Cardiac septum (tissue), 1 donor: ENCODE measurements at places on chromosomes 16 and 17. TPM values are rescaled to one million over a fixed set of nuclear protein-coding genes. Genes with fewer than 3 reads are reported as not detected.

The SLC12A3 gene
- not detected for total RNA-seq

The ZNF205 gene
- 6.5 TPM for total RNA-seq

DNA sequence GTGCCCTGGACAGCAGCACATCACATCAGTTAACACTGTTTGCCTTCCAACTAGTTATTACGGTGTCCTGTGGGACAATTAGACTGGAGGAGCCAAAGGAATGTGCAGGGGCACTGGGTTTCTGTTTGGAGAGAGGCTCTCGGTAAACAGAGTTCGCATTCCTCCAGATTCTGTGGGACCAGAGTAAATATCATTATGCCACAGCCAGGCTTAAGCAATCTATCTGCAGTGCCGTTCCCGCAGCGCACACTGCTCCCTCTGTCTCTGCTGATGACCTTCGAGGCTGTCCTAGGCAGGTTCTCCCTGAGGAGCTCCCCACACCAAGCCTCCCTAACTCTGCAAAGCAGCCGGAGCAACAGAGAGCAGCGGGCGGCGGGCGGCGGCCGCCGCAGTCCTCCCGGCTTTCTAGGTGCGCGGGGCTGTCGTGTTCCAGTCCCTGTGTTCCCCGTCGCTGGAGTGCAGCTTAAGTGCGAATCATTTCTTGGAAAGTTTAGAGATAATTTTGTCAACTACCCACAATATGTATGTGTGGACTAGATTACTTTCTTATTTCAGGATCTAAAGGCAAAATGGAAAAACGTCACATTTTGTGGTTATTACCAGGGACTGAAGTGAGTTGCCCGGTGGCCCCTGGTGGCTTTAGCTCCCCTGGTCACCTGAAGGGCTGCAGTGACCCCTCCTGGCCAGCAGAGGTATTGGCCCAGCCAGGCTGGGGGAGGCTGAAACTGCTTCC lies 43.3 kb downstream of the PGS1 start:
- DNase-seq, result peak; percentile 93

The RGS9 gene
- total RNA-seq, result 0.38 TPM

DNA sequence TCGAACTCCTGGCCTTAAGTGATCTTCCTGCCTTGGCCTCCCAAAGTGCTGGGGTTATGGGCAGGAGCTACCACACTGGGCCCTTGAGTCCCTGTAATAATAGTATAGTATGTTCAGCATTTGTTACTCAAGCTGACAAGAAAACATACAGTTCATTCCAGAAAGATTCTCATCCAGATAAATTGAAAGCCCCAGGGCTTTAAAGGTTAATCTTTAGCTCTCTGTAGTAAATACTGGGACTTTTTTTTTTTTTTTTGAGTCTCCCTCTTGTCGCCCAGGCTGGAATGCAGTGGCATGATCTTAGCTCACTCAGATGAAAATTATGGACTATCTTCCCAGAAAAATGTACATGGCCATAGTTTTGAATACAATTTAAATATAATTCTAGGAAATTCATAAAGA lies 11.0 kb downstream of the BRCA1 start:
- no peak for DNase-seq

The ANKRD40CL gene
- not detected for total RNA-seq
